Tibial nerve (tissue), 4 donors: ENCODE measurements at places on chromosomes 5 and 9.

- no peak for DNase-seq
Observed at GRCh38 chr9:72951520-72952380, 1.1 kb downstream of the ALDH1A1 start.

GRCh38 chr9:127664678-127665507 is 41.9 kb upstream of the CFAP157 start:
- no peak for DNase-seq

GRCh38 chr5:90368454-90369246 is 40.9 kb downstream of the CETN3 start:
- DNase-seq: no peak

DNA sequence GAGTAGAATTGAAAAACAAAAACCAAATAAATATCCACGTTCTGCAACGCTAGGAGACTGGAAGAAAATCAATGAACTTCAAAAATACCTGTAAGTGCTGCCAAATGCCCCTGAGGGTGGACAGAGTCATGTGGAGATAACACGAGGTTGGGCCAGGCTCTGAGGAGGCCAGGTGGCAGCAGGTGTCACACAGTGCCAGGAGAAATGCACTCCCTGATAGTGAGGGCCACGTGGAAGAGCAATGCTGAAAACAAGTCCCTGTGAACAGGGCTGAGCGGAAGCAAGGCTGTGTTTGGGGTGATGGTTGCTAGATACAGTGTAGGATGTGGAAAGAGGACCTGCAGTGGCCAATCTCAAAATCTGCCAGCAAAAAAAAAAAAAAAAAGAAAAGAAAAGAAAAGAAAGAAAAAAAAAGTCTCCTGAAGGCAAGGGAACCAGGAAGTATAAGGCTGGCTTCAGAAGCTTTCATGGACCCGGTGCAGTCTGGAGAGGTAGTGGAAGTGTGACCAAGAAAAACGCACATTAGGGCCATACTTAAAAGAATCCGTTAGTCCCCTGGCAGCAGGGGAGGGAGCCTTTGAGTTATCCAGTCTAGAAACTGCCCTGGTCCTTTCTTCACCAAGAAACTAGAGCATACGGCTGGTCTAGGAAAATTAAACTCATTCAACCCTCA is 16.8 kb downstream of the C1QTNF3 start:
- no peak for DNase-seq

DNA sequence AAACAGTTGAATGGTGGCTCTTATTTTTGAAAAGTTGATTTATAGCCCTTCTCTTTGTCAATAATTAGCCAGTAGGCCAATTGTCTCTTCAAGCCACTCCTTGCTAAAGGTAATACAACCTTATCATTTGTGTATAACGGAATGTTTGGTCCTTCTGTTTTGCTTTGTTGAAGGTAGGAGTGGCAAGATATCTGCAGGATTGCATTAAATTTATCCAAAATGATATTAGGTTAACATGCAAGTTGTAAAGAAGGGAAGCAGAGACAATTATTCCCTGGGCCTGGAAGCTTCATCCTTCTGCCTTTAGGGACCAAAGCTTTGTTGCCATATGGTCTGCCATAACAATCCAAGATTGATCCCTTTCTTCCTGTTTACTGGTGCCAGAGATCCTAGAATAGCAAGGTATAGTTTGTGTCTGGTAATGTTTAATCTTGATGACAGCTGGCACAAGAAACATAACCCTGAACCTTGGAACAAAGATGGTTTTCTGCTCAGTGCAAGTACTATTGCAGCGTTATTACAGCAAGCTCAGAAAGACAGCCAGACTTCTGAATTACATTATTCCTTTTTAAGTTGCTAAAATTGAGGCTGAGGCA is 15.5 kb upstream of the FSD1L start:
- no peak for DNase-seq
